ENCODE measurements at places on chromosomes 2 and 18.
A peak's percentile ranks its signal among the peaks of the same experiment; 100 is the strongest.

GRCh38 chr2:160509016-160509415 lies 15.4 kb upstream of the RBMS1 start:
- DNase-seq, result no peak

DNA sequence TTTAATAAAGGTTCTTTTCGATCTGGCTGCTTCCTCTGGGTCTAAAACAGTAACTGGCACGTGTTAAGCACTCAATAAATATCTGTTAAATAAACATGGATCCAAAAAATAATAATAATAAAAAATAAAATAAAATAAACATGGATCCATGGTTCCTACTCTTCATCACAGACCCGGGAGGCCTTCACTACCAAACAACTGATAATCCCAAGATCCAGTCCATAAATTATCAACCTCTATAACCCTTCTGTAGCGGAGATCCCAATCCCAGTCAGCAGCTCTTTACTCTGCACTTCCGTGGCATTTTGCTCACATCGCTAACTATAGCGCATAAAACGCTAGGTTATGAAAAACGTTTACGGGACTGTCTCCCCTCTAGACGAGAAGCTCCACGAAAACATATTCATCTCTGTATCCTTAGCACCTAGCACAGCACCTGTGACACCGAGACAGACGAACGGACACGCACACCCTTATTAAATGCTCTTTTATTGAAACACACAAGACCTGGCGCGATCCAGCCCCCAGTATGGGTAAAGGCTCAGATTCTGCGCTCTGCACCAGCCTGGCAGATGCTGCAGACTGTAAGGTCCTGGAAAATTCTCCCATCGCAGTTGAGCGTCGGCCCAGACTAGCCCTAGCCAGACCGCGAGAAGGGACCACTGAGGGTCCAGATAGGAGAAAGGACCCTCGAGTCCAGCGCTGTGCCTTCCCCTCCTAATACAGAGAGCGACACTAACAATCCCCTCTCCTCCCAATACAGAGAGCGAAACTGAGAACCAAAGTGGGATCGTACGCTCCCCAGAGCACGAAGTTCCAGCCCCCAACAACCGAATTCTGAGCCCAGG lies 770 bp downstream of the NBAS start:
- peak; percentile 24 for DNase-seq

GRCh38 chr2:240503848-240504247 lies 53.9 kb downstream of the ANKMY1 start:
- DNase-seq, result no peak

GRCh38 chr18:76357585-76358260 lies 137.3 kb downstream of the ZNF516 start:
- DNase-seq, result no peak

DNA sequence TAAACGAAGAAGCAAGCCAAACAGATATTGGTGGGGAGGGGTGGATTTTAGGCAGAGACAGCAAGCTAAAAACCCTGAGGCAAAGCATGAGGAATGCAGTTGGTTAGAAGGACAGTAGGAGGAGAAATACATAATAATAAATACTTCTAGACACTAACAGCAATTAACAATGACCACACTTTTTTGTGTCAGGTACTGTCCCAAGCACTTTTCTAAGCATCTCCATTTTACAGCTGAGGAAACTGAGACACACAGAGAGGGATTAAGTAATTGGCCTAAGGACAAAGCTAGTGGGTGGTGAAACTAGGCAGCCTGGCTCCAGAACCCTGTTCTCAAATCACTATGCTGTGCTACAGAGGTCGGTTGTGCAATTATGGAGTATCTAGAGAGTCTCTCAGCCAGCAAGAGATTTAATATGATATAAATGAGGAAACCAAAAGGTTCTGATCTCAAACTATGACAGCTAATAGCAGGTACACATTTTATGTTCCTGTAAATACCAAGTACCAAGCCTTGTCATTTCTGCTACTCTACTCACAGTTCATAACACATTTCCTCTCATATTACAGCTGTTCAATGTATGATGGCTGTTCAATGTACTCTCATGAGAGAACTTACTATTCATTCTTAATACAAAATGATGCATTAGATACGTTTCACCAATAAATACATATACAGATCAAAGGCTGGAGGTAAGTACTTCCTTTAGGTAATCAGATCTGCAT lies 5.3 kb downstream of the MAP4K3 start:
- peak; percentile 58 for DNase-seq

GRCh38 chr2:37880551-37880950 lies 44.5 kb upstream of the RMDN2 start:
- DNase-seq, result no peak

GRCh38 chr2:20198001-20198400 lies 26.9 kb downstream of the SDC1 start:
- DNase-seq, result no peak

DNA sequence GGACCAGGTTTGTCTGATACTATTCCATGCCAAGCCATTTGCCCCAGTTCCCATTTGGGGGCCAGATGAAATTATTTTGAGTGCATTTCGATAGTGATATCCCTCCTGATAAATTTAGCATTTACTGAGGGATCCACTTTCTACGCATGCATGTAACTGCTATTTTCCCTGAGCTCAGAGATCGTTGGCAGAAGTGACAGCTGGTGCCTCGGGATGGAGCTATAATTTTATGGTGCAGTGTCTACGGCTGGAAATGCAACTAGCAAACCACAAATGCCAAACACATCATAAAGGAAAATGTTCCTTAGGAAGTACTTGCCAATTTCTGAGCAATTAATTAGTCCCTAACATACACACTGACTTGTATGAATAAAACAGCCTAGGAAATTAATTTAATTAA lies 254.8 kb downstream of the SLC8A1 start:
- no peak for DNase-seq

- no peak for DNase-seq
These were observed 606.3 kb downstream of the METTL4 start for GRCh38 chr18:1965016-1965415.

- no peak for DNase-seq
These were observed 191.8 kb upstream of the GLI2 start for GRCh38 chr2:120543899-120544298.

- no peak for DNase-seq
These were observed 98.2 kb upstream of the STK39 start for GRCh38 chr2:168345601-168346000.

DNA sequence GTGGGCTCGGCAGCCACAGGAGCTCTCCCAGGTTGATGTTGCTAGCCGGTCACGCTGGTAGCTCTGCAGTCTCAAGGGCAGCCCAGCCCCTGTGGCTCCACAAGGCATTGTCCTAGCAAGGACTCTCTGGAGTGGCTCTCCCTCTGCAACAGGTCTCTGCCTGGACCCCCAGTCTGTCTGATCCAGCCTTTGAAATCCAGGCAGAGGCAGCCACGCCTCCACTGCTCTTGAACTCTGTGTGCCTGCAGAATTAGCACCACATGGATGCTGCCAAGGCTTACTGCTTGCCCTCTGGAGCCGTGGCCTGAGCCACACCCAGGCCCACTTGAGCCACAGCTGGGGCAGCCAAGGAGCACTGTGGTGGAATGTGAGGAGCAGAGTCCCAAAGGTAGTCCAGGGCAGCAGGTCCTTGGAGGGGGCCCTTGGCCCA lies 43.0 kb upstream of the FAHD2A start:
- no peak for DNase-seq

- DNase-seq, result no peak
These were observed 149.2 kb upstream of the NCK2 start for GRCh38 chr2:105595536-105595935.

DNA sequence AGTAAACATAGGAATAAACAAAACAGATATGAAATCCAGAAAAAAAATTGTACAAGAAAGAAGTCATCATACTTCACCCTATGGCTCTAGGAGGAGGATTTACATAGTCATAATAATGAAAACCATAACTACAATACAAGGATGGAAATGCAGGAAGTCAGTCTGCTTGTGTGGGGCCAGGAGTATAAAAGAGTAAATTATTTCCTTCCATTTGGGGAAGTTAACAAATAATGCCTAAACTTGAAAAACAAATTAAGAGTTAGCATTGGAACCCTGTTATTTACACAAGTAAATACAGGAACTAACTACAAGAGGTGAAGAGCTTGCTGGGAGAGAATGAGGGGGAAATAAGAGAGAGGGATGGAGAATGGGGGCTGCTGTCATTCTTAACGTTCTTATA lies 15.4 kb downstream of the TMEM163 start:
- no peak for DNase-seq

GRCh38 chr2:28201671-28202180 lies 190.9 kb upstream of the FOSL2 start:
- no peak for DNase-seq

GRCh38 chr2:180443888-180444287 lies 436.8 kb upstream of the CWC22 start:
- peak; percentile 43 for DNase-seq

- DNase-seq, result no peak
These were observed 825.4 kb downstream of the DCDC2C start for GRCh38 chr2:4528773-4529172.

DNA sequence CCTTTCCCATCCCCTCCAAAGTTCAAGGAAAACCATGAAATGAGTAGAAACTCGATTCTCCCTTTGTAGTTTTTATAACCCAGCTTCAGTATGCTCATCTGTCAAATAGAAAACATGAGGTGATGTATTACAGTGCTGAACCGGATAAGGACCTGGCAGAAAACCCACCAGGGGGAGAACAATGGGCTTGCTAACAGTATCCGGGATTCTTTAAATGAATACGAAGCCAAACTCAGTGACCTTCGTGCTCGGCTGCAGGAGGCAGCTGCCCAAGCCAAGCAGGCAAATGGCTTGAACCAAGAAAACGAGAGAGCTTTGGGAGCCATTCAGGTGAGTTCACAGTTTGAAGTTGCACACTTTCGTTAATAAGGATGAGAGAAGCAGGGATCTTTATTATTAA lies 113.6 kb upstream of the TTC39C start:
- DNase-seq, result peak; percentile 57

DNA sequence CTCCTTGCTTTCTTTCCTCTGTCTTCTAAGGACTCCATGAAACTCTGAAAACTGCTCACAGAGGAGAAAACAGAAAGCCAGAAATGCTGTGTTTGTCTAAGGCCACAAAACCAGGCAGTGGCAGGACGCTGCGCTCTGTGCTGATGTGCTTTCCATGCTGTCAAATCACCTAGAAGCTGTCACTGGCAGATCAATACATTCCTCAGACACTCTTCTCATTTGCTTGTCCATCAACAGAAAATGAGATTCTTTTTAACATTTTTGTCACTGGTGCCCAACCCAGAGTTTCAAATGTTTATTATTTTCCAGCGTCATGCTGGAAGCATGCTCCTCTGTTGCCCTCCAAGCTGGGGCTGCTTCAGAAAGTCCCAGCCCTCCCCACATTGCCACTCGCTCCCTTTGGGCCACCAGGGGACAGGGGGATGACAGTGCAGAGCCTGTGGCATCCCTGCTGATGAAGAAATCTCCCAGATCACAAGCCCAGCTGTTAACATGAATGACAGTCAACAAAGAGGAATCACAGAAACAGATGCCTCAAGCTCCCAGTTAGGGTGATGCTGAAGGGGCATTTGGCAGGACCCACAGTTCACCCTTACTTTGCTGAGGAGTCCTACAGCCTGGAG lies 117.5 kb upstream of the MEIS1 start:
- DNase-seq, result no peak

DNA sequence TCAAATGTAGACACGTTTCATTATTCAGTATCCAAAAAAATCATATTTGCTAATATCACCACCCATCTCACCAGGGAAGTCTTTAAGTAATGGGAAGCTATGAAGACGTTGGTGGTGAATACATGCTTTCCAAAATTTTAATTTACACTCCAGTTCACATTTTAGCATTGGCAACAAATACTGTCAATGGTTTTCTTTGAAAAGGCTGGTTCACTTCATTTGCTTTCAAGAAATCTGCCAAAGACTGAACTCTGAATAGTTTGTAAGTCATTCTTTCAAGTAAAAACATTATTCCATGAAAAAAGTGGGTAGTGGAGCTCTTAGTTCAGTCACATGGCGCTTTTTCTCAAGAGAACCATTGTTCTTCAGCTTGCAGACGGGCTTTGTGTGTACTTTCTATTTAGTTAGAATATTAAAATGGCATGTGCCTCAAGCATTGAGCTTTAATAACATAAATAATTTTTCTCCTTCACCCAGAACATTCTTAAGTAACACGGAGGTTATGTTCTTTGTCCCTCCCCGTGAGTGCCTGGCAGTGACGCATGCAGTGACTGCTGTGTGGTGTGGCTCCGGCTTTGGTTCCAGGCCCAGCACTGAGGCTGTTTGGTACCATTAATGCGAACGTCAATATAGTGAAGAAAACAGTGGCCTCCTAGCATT lies 300.0 kb upstream of the HDAC4 start:
- no peak for DNase-seq

DNA sequence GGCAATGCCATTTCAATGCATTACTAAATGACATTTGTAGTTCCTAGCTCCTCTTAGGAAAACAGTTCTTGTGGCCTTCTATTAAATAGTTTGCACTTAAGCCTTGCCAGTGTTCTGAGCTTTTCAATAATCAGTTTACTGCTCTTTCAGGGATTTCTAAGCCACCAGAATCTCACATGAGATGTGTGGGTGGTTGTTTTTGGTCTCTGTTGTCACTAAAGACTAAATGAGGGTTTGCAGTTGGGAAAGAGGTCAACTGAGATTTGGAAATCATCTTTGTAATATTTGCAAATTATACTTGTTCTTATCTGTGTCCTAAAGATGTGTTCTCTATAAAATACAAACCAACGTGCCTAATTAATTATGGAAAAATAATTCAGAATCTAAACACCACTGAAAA lies 45.3 kb downstream of the HADHB start:
- no peak for DNase-seq

DNA sequence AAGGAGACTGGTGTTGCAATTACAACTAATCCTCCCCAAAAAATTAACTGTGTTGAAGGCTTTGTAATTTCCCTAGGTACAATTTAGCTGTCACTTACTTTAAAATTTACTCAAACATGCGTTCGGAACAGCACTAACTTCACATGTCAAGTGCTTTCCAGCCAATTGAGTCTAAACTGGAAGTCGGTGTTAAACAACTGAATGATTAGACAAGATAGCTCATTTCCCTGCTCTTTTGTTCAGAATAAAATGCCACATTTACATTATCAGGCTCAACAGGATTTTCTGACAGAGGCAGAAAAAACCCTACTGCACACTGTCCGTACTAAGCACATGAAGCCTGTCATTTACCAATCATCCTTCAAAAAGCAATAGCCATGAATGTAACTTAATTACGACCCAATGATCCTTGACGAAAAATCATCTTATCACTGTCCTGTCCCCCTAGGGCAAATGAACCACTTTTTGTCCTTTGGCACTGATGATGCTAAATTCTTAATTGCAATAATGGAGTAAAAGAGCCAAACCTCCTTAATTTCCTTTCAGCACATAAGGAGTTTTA lies 56.0 kb downstream of the LRPPRC start:
- DNase-seq, result no peak

DNA sequence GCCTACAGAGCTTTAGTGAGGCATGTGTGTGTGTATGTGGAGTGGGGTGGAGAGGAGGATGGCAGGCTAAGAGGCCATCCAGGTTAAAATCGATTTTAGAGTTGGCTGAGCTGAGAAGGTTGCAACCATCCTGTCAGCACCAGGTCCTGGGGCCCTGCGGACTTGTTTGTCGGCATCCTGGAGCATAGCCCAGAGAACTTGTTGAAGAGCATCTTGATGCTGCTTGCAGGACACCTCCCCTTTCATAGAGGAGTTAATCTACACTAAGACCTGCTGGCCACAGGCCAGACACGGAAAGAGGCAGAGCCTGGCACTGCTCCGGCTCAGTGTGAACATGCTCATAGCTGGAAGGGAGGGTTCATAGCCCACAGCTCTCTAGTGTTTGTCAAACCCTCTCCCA lies 72.1 kb upstream of the RGPD5 start:
- DNase-seq, result no peak

- peak; percentile 54 for DNase-seq
These were observed 71.3 kb upstream of the NRXN1 start for GRCh38 chr2:51103205-51103604.

Measured in cardiac fibroblast (primary cell).